Mesothelial cell of epicardium (in vitro differentiated cells): ENCODE measurements at places on chromosomes 6 and 20. TPM values are rescaled to one million over a fixed set of nuclear protein-coding genes. Genes with fewer than 3 reads are reported as not detected.

GRCh38 chr6:41607036-41607435, 31.2 kb upstream of the MDFI start:
- H3K4me1 ChIP-seq = peaks cover 5% of the 10 kb centered on the region
- no peaks in the 10 kb centered on the region for H3K27me3 ChIP-seq
- H3K36me3 ChIP-seq = no peaks in the 10 kb centered on the region
- no peak for DNase-seq
- H3K27ac ChIP-seq = no peak overlapping the region
- H3K4me3 ChIP-seq = no peak overlapping the region

DNA sequence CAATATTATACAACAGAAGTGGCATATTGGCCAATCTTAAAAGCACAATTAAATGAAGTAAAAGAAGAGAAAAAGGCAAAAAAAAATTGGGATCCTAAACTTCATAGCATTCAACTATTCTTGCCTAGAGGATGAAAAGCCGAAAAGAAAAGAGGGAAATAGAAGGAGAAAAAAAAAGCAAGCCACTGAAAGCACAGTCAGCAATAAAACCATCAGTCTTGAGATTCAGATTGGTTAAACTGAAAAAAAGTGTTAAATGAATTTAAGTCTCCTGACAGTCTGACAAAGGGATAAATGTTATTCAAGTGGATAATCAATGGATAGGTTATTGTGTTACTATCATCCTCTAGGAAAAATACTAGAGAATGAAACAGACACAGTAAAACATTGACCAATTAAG, 19.9 kb downstream of the MOXD1 start:
- H3K4me1 ChIP-seq = peaks cover 6% of the 10 kb centered on the region
- H3K27ac ChIP-seq = no peak overlapping the region

DNA sequence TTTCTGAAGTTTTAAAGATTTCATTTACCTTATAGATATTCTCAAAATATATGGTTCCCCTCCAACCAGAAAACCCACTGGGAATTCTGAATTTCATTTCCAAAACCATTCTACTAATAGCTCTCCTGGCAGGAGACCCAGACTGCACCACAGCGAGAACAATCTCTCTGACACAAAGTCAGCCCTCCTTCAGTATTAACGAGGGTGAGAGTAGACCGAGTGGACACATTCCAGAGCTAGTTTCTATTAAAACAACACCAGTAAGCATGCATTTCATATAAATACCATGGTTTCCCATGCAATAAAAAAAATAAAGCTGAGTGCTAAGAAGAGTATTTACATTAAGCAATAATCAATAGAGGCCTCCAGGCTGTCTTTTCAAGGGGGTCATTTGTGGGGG, 899.6 kb upstream of the SLC35B3 start:
- H3K27ac ChIP-seq = no peak overlapping the region

GRCh38 chr20:11012975-11013374, 339.2 kb upstream of the JAG1 start:
- peaks cover 3% of the 10 kb centered on the region for H3K27me3 ChIP-seq
- H3K36me3 ChIP-seq = no peaks in the 10 kb centered on the region
- H3K27ac ChIP-seq = no peak overlapping the region
- H3K4me1 ChIP-seq = peaks cover 11% of the 10 kb centered on the region
- no peak for DNase-seq

GRCh38 chr6:45718131-45718530, 297.5 kb downstream of the CLIC5 start:
- no peak for DNase-seq
- H3K27me3 ChIP-seq = peaks cover 39% of the 10 kb centered on the region
- H3K4me3 ChIP-seq = no peak overlapping the region
- H3K36me3 ChIP-seq = no peaks in the 10 kb centered on the region
- no peak overlapping the region for H3K27ac ChIP-seq

DNA sequence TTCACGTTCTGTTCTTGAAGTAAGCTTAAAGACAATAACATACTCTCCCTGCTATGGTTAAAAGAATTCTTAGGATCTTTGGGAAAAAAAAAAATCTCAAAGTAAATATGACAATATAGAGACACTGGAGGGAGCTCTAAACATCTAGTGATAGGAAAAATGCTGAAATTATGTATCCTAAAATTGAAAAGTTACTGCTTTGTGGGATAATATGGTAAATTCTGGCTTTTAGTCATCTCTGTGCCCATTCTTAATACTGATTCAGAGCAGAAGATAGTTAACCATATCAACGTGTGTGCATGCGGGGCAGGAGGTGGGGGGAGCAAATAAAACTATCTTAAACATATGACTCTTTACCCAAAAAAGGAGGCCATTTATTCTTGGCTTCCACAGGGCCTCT, 165.4 kb downstream of the GMPR start:
- peaks cover 5% of the 10 kb centered on the region for H3K36me3 ChIP-seq
- H3K4me1 ChIP-seq = peaks cover 36% of the 10 kb centered on the region
- H3K4me3 ChIP-seq = no peak overlapping the region

GRCh38 chr6:3379482-3380060, 77.3 kb downstream of the SLC22A23 start:
- DNase-seq = no peak
- peak overlapping the region; percentile 49 for H3K27ac ChIP-seq
- H3K27me3 ChIP-seq = no peaks in the 10 kb centered on the region
- no peak overlapping the region for H3K4me3 ChIP-seq
- H3K36me3 ChIP-seq = no peaks in the 10 kb centered on the region

DNA sequence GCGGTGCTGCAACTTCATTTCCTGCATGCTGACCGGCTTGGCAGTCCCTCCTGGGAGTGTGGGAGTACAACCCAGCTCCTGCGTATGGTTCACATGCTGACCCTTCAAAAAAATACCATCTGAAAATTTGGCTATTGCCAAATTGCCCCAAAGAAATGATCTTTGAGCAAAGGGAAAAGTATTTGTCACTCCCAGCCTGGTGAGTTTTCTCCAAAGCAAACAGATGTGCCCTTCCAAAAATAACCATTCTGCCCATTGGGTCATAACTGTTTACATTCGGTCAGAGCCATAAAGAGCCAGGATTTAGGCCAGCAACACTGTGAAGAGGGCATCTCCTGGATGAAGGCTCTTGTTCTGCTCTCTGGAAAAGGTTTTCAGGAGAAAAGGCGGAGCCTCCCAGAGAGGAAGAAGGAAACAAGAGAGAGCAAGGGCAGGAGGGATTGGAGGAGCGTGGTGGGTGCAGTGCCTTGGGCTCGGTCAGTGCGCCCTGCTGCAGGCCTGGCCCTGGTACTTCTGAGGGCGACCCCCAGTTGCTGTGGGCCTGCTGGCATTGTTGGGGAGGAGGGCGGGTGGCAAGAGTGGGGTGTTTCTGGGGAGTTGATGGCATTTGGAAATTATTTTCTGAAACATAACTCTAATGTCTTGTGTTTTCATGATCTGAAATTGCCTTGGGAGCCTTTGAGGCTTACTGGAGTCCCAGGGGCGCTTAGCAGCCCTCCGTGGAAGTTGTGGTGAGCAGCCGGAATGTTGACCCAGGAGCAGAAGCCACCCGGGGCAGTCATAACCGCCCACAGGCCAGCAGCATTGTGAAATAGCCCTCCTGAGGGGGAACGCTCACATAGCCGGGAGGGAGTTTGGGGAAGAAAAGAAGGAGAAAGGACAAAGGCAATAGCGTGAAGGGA, 248.4 kb downstream of the MYLK4 start:
- H3K27ac ChIP-seq = no peak overlapping the region
- DNase-seq = no peak
- peaks cover 40% of the 10 kb centered on the region for H3K4me1 ChIP-seq
- H3K36me3 ChIP-seq = no peaks in the 10 kb centered on the region
- H3K27me3 ChIP-seq = peaks cover 5% of the 10 kb centered on the region

- H3K27ac ChIP-seq = no peak overlapping the region
- no peak for DNase-seq
- no peaks in the 10 kb centered on the region for H3K27me3 ChIP-seq
- H3K4me1 ChIP-seq = peaks cover 6% of the 10 kb centered on the region
- H3K4me3 ChIP-seq = no peak overlapping the region
Measured at GRCh38 chr6:124298730-124299129, 495.1 kb downstream of the NKAIN2 start.

DNA sequence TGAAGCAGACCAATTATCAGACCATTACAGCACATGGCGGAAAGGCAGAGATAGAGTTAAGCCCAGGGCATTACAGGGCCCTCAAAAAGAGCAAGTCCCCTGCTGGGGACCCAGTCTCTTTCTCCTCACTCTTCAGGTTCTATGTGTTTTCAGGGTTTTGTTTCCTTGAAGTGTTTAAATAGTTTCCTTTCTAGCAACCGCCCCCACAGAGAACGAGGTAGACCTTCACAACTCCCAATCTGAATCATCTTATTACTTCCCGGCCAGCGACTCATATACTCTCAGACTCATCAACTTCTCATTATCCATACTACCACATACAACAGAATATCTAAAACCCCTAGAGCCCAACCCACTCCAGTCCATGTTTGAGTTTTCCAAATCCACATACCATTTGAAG, 526.6 kb upstream of the ARID1B start:
- no peak overlapping the region for H3K27ac ChIP-seq
- H3K36me3 ChIP-seq = no peaks in the 10 kb centered on the region
- H3K4me3 ChIP-seq = no peak overlapping the region
- no peak for DNase-seq
- no peaks in the 10 kb centered on the region for H3K27me3 ChIP-seq

- DNase-seq = no peak
- H3K27ac ChIP-seq = peak overlapping the region; percentile 12
- H3K27me3 ChIP-seq = no peaks in the 10 kb centered on the region
- no peaks in the 10 kb centered on the region for H3K36me3 ChIP-seq
- H3K4me3 ChIP-seq = no peak overlapping the region
Measured at GRCh38 chr6:75460681-75461080, 32.9 kb downstream of the FILIP1 start.

Gene SLC32A1
- total RNA-seq = not detected in 3 replicates

- H3K4me1 ChIP-seq = peaks cover 8% of the 10 kb centered on the region
- no peak overlapping the region for H3K4me3 ChIP-seq
- H3K27me3 ChIP-seq = peaks cover 23% of the 10 kb centered on the region
- H3K36me3 ChIP-seq = peaks cover 16% of the 10 kb centered on the region
- DNase-seq = no peak
Measured at GRCh38 chr6:109458774-109459531, 3.4 kb upstream of the MICAL1 start.

- peaks cover 2% of the 10 kb centered on the region for H3K36me3 ChIP-seq
- no peak for DNase-seq
- H3K4me1 ChIP-seq = peaks cover 78% of the 10 kb centered on the region
- H3K27me3 ChIP-seq = no peaks in the 10 kb centered on the region
Measured at GRCh38 chr20:45344168-45344860, 3.9 kb downstream of the SDC4 start.

- H3K27ac ChIP-seq = no peak overlapping the region
- no peaks in the 10 kb centered on the region for H3K27me3 ChIP-seq
Measured at GRCh38 chr6:68158256-68158655, 476.8 kb upstream of the ADGRB3 start.

Gene GFRAL
- not detected in 3 replicates for total RNA-seq

GRCh38 chr20:52991830-52992229, 19.7 kb downstream of the TSHZ2 start:
- H3K4me3 ChIP-seq = no peak overlapping the region
- H3K36me3 ChIP-seq = peaks cover 3% of the 10 kb centered on the region
- no peaks in the 10 kb centered on the region for H3K27me3 ChIP-seq
- no peak for DNase-seq
- H3K27ac ChIP-seq = no peak overlapping the region

DNA sequence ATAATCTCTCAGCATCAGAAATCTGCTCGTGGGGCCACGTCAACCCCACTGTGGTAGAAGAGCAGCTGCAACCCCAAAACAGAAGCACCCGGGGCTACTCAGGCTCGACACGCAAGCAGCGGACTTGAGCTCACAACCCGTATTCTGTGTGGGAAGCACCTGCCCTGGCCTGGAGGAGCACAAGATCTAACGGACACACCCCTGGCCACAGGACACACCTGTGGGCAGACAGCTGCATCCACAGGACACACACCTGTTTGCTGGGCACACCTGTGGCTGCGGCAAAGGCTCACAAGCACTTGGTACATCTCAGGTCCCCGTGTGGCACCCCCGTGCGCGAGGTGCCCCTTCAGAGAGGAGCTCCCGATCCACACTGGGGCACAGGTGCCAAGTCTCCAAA, 36.5 kb downstream of the ZBTB46 start:
- H3K27me3 ChIP-seq = no peaks in the 10 kb centered on the region
- no peak overlapping the region for H3K4me3 ChIP-seq
- no peak for DNase-seq
- no peaks in the 10 kb centered on the region for H3K36me3 ChIP-seq
- no peaks in the 10 kb centered on the region for H3K4me1 ChIP-seq

Gene HLA-DRB1
- total RNA-seq = 4.5 to 5.4 TPM (median 5.3 TPM) in 3 replicates

DNA sequence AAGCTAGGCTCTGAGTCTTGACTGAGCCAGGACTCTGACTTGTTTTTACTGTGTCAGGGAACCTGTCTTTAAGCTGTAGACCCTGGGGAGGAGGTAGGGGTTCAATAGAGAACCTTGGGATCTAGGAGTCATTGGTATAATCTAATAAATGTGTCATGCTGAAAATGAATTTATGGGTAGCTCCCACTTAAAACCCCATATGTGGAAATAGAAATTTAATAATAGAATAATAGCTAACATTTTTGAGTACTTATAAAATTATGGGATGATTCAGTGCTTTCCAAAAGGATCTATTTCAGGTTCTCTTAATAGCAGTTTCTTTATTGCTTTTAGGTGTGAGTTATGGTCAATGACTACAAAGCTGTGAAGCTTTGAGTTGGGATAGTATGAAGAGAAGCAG, 41.7 kb downstream of the CTNNBL1 start:
- no peak overlapping the region for H3K27ac ChIP-seq
- H3K4me1 ChIP-seq = peaks cover 14% of the 10 kb centered on the region
- no peak overlapping the region for H3K4me3 ChIP-seq
- no peak for DNase-seq
- H3K36me3 ChIP-seq = peaks cover 40% of the 10 kb centered on the region

Gene NANP
- total RNA-seq = 6.3 to 6.7 TPM (median 6.5 TPM) in 3 replicates

- no peak overlapping the region for H3K27ac ChIP-seq
- no peaks in the 10 kb centered on the region for H3K4me1 ChIP-seq
- no peak overlapping the region for H3K4me3 ChIP-seq
- H3K36me3 ChIP-seq = no peaks in the 10 kb centered on the region
- DNase-seq = no peak
- H3K27me3 ChIP-seq = peaks cover 1% of the 10 kb centered on the region
Measured at GRCh38 chr6:74733830-74734620, 471.8 kb downstream of the COL12A1 start.

GRCh38 chr6:42962096-42962495, 1.5 kb downstream of the GNMT start:
- H3K36me3 ChIP-seq = peaks cover 17% of the 10 kb centered on the region
- H3K4me3 ChIP-seq = no peak overlapping the region
- H3K4me1 ChIP-seq = peaks cover 13% of the 10 kb centered on the region
- no peak overlapping the region for H3K27ac ChIP-seq

Gene GJA10
- not detected in 3 replicates for total RNA-seq

DNA sequence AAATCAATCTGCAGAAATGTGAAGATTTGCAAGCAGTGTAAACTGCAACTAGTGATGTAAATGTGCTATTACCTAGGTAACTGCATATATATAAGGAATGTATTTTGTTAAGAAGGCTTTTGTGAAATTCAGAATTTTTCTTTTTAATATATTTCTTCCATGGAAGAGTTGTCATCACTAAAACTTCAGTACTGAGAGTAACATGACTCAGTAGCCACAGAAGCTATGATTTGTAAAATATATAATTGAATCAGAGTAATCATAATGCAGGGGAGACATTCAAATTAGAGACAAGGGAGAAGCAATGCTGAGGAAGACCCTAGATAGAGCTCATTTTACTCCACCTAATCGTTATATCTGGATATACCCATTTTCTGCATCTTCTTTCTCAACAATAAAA, 141.7 kb downstream of the ADGRG6 start:
- H3K27ac ChIP-seq = no peak overlapping the region
- H3K36me3 ChIP-seq = peaks cover 4% of the 10 kb centered on the region
- no peak for DNase-seq
- no peaks in the 10 kb centered on the region for H3K27me3 ChIP-seq

Gene TRIM40
- not detected in 3 replicates for total RNA-seq

GRCh38 chr6:101085327-101085726, 204.2 kb upstream of the ASCC3 start:
- no peak for DNase-seq
- no peak overlapping the region for H3K4me3 ChIP-seq
- peaks cover 25% of the 10 kb centered on the region for H3K27me3 ChIP-seq
- no peak overlapping the region for H3K27ac ChIP-seq
- H3K4me1 ChIP-seq = peaks cover 11% of the 10 kb centered on the region
